Activated CD4-positive, alpha-beta T cell treated with anti-CD3 and anti-CD28 coated beads for 36 hours (primary cell): ENCODE measurements at places on chromosomes 5 and 9.

- no peak for DNase-seq
These were observed 1005.7 kb downstream of the DTWD2 start for GRCh38 chr5:117982691-117983090.

GRCh38 chr9:19694601-19695000 is 94.2 kb downstream of the SLC24A2 start:
- DNase-seq, result no peak

- no peak for DNase-seq
These were observed 4.9 kb upstream of the SPATA31C2 start for GRCh38 chr9:88143179-88143578.

- peak; percentile 34 for DNase-seq
These were observed 139.6 kb upstream of the RASA1 start for GRCh38 chr5:87127956-87128687.

DNA sequence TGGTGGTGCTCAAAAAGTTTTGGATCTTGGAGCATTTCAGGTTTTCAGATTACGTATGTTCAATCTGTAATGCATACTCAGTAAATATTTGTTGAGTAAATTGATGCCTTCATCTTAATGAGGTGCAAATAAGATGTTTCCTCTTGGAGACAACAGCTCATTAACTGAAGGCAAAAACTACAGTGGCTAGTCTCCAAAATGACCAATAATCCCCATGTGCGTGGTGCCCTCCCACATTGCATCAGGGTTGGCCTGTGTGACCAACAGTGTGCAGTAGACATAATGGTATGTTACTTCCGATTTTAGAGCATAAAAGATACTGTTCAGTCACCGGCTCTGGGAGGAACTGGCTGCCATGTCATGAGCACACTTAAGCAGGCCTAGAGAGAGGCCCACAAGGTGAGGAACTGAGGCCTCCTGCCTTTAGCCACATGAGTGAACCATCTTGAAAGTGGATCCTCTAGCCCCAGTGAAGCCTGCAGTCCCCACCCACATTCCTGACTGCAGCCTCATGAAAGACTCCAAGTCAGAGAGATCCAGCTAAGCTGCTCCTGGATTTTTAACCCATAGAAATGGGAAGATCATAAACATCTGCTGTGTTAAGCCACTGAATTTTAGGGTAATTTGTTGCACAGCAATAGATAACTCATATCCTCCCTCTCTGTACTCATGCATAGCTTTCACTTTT is 55.7 kb downstream of the LIFR start:
- DNase-seq, result no peak
